Central memory CD8-positive, alpha-beta T cell (primary cell): ENCODE measurements at places on chromosomes 2 and 18.

DNA sequence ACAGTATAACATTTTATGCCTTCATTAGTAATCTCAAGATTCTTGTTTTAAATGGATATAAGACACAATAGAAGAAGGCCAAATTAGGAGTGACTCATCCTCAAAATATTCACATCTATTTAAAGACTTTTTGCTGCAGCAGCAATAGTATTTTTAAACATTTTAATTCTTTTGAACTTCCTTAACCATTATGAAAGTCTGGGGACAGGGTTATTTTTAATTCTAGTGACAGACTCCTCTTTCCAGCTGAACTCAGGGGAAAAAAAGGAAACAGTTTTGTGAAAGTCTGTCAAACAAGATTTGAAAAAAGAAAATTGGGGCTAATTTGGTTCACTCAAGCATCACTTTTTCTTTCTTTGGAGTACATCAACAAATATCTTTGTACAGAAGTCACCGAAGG, 541.8 kb downstream of the NUP35 start:
- no peak overlapping the region for H3K27ac ChIP-seq
- H3K27me3 ChIP-seq, result no peaks in the 10 kb centered on the region
- H3K4me1 ChIP-seq, result no peaks in the 10 kb centered on the region
- no peaks in the 10 kb centered on the region for H3K36me3 ChIP-seq

DNA sequence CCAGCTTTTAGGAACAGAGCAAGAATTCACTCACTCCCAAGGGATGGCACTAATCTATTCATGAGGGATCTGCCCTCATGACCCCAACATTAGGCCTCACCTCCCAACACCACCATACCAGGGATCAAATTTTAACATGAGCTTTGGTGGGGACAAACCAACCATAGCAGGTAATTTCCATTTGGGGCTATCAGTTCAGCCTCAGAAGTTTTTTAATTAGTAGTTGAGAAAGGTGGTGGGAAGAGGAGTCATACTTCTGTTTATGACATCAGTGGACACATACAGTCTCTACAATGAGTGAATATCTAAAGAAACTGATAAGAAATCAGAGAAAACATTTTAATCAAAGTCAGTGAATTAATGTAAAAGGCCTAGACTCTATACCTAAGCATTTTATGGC, 59.6 kb upstream of the EMILIN2 start:
- H3K36me3 ChIP-seq, result peaks cover 66% of the 10 kb centered on the region
- no peak overlapping the region for H3K4me3 ChIP-seq
- H3K27ac ChIP-seq, result peak overlapping the region; percentile 53

DNA sequence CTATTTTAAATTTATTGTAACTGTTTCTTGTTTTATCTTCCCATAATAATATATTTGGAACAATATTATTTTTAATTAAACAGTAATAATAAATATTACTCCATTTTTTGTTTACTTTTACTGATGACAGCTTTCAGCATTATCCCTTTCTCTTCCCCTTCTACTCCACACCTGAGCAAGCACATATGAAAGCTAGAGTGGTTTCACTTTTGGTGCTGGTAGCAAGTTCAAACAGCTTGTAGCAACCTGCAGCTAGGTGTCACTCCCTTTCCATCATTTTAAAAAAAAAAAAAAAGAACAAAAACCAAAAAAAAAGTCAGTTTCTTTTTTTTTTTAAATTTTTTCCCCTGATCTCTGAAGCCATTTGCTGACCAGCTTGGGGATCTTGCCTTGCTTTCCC, 801.8 kb downstream of the CCDC85A start:
- no peaks in the 10 kb centered on the region for H3K4me1 ChIP-seq
- H3K4me3 ChIP-seq, result no peak overlapping the region

GRCh38 chr2:23524261-23524706, 139.3 kb downstream of the KLHL29 start:
- H3K27ac ChIP-seq, result no peak overlapping the region
- no peak overlapping the region for H3K4me3 ChIP-seq
- H3K4me1 ChIP-seq, result peaks cover 8% of the 10 kb centered on the region

- H3K4me3 ChIP-seq, result no peak overlapping the region
- no peak overlapping the region for H3K27ac ChIP-seq
- no peaks in the 10 kb centered on the region for H3K36me3 ChIP-seq
- no peaks in the 10 kb centered on the region for H3K27me3 ChIP-seq
Observed at GRCh38 chr2:112534826-112535225, 7.4 kb upstream of the POLR1B start.

GRCh38 chr18:59908799-59909198, 9.0 kb downstream of the PMAIP1 start:
- peaks cover 28% of the 10 kb centered on the region for H3K4me1 ChIP-seq
- peaks cover 12% of the 10 kb centered on the region for H3K36me3 ChIP-seq
- DNase-seq, result no peak
- H3K27ac ChIP-seq, result no peak overlapping the region
- no peaks in the 10 kb centered on the region for H3K27me3 ChIP-seq

DNA sequence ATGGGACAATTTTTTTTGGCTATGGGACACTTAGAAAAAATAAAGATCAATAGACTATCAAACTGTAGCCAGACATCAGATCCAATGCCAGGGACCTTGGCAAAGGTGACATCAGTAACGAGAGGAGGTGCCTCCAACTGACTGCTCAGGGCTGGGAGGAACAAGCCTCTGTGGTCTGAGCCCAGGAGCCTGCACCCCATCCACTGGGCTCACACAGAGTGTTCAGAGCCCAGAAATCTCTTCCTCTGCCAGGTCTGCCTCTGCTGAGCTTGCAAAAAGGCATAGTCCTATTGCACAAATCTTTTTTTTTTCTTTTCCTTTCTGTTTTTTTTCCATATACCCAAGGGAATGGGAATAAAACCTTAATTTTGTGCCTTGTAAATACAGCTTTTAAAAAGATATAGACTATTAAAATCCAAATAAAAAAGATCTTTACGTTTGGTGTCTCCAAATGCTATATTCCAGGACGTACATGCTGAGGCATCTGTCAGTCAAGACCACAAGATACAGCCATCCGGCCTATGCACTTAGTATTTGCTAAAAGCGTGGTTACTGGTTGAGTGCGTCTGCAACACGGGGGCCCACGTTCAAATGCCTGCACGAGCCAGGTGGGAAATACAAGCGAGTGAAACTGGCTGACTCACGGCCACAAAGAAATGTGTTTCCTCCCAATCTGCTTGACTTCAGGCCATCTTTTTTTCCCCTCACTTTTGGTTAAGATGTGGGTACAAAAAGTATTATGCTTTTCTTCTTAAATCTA, 7.8 kb upstream of the ARHGAP25 start:
- DNase-seq, result peak; percentile 52
- H3K36me3 ChIP-seq, result no peaks in the 10 kb centered on the region
- peaks cover 80% of the 10 kb centered on the region for H3K4me1 ChIP-seq
- H3K4me3 ChIP-seq, result peak overlapping the region; percentile 52

- no peaks in the 10 kb centered on the region for H3K27me3 ChIP-seq
- no peak for DNase-seq
- H3K36me3 ChIP-seq, result peaks cover 2% of the 10 kb centered on the region
- H3K4me1 ChIP-seq, result peaks cover 12% of the 10 kb centered on the region
- no peak overlapping the region for H3K4me3 ChIP-seq
Observed at GRCh38 chr2:69798290-69798908, 31.1 kb upstream of the GMCL1 start.

DNA sequence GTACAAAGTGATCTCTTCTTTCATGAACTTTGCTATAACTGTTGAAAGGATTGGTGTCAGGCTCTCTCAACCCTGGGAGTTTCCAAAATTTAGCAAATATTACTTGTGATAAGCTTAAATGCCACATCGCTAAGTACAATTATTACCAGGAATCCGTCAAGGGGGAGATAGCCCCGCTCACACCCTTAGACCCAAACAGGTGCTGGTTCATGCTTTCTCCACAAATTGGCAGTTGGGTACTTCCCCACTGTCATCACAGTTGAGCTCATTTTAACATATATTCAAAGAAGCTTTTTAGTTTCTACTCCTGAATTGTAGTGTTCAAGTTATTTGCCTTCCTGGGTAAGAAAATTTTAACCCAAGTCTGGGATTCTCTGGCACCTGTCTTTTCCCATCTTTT, 29.8 kb upstream of the EPB41L5 start:
- no peak overlapping the region for H3K4me3 ChIP-seq
- peaks cover 7% of the 10 kb centered on the region for H3K36me3 ChIP-seq
- DNase-seq, result no peak
- H3K4me1 ChIP-seq, result peaks cover 12% of the 10 kb centered on the region

DNA sequence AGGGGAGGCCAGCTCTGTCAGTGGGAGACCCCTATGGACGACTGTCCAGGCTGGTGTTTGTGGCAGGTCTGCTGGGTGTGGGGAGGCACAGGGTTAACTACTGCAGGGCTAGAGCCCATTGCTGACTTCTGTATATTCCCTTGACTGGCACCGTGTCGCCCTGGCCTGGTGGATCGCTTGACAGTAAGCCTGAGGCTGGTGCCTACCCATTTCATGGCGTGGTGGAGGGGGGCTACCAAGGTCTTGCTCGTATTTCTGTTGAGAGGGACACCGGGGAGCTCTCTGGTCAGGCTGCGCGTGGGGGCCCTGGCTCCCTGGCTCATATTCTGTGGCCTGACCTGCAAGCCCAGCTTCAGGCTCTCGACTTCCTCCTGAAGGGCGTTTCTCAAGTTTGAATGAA, 119.7 kb downstream of the ACOXL start:
- DNase-seq, result no peak
- no peaks in the 10 kb centered on the region for H3K27me3 ChIP-seq
- peak overlapping the region; percentile 88 for H3K27ac ChIP-seq
- peak overlapping the region; percentile 64 for H3K4me3 ChIP-seq
- H3K36me3 ChIP-seq, result peaks cover 10% of the 10 kb centered on the region

DNA sequence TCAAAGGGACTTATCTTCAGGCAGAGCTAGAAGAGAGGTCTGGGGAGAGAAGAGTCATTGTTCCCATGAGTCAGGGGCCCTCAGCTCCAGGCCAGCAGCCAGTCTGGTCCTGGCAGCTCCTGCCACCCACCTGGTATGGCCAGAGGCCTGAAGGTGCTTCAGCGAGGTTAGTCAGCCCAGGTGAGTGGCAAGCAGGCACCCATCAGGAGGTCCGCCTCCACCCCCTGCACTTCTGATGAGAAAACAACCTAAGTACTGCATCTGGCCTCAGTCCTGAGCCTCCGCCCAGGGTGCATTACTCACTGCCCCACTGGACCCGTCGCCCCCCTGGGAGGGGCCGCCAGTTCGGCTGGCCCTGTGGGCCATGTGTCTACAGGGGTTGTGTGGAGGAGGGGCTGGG, 130.2 kb downstream of the INHBB start:
- no peak for DNase-seq
- no peak overlapping the region for H3K27ac ChIP-seq
- peaks cover 16% of the 10 kb centered on the region for H3K27me3 ChIP-seq
- no peak overlapping the region for H3K4me3 ChIP-seq
- no peaks in the 10 kb centered on the region for H3K4me1 ChIP-seq

GRCh38 chr2:23269747-23270146, 115.2 kb upstream of the KLHL29 start:
- H3K27me3 ChIP-seq, result peaks cover 23% of the 10 kb centered on the region
- H3K4me3 ChIP-seq, result no peak overlapping the region
- DNase-seq, result no peak
- H3K36me3 ChIP-seq, result no peaks in the 10 kb centered on the region

GRCh38 chr18:78448106-78448505, 531.5 kb upstream of the SALL3 start:
- no peak overlapping the region for H3K4me3 ChIP-seq
- no peaks in the 10 kb centered on the region for H3K27me3 ChIP-seq
- DNase-seq, result no peak
- no peaks in the 10 kb centered on the region for H3K4me1 ChIP-seq

GRCh38 chr18:47557160-47557559, 305.7 kb upstream of the SKOR2 start:
- no peak for DNase-seq
- H3K27me3 ChIP-seq, result peaks cover 34% of the 10 kb centered on the region
- no peak overlapping the region for H3K4me3 ChIP-seq
- no peaks in the 10 kb centered on the region for H3K4me1 ChIP-seq

DNA sequence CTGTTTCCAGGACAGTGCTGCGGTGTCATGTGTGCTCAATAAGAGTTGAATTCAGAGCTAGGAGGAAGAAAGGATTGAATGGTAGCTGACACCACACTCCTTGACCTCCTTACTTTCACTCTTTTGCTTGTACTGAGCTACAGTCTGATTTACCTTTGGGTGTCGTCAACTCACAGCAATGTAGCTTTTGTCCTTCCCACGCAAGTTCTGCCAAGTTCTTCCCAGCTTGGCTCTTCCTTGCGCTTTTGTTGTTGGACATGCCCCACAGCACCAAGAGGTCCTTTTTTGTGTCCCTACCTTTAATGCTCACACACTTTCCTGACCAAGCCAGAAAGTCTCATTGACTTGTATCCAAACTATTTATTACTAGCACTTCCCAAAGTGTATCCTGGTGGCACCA, 38.3 kb upstream of the ITGB6 start:
- H3K36me3 ChIP-seq, result peaks cover 3% of the 10 kb centered on the region
- no peaks in the 10 kb centered on the region for H3K27me3 ChIP-seq
- no peak overlapping the region for H3K27ac ChIP-seq
- no peaks in the 10 kb centered on the region for H3K4me1 ChIP-seq
- no peak for DNase-seq

DNA sequence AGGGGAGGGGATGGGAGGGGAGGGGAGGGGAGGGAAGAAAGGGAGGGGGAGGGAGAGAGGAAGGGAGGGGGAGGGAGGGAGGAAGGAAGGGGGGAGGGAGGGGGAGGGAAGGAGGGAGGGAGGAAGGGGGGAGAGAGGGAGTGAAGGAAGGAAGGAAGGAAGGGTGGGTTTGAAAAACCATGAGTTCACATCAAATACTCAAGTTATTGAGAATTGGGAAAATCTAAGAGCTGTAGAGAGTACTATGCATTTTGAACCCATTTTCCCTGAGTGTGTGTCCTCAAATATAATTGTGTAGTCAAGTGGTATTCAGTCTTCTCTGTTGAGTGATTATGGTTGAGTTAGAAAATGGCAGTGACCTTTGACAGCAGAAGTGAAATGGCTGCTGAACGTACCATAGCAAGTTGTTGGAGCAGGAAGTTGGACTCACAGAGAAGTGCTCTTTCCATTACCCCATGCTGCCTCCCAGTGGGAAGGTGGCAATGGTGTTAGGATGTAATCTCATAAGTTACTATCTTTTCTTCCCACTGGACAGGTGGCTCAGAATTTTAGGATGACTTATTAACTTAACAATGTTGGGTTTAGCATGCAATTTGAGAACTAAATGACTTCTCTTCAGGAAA, 214.6 kb downstream of the SETBP1 start:
- no peak for DNase-seq
- H3K27ac ChIP-seq, result no peak overlapping the region
- peaks cover 32% of the 10 kb centered on the region for H3K4me1 ChIP-seq

DNA sequence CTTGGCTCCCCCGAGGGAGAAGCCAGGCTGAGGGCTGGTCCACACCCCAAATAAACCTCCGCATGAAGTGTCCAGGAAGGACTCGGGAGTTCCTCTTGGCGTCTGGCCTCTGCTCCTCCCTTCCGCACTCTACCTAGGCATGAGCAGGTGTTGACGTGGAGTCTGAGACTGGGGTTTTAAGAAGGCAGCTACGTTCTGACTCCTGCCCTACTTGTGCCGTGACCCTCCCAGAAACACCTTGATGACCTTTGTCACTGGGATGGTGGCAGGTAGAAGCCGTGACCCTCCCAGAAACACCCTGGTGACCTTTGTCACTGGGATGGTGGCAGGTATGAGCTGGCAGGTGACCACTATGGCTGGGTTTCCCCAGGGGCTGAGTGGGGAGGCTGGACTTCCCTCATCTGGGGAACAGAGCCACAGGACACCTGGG, 54.8 kb downstream of the HS6ST1 start:
- peaks cover 7% of the 10 kb centered on the region for H3K36me3 ChIP-seq
- H3K27ac ChIP-seq, result no peak overlapping the region
- no peaks in the 10 kb centered on the region for H3K27me3 ChIP-seq
- H3K4me3 ChIP-seq, result no peak overlapping the region
- H3K4me1 ChIP-seq, result peaks cover 6% of the 10 kb centered on the region
- no peak for DNase-seq
